ENCODE measurements at places on chromosomes 16 and 17.
A peak's percentile ranks its signal among the peaks of the same experiment; 100 is the strongest.

DNA sequence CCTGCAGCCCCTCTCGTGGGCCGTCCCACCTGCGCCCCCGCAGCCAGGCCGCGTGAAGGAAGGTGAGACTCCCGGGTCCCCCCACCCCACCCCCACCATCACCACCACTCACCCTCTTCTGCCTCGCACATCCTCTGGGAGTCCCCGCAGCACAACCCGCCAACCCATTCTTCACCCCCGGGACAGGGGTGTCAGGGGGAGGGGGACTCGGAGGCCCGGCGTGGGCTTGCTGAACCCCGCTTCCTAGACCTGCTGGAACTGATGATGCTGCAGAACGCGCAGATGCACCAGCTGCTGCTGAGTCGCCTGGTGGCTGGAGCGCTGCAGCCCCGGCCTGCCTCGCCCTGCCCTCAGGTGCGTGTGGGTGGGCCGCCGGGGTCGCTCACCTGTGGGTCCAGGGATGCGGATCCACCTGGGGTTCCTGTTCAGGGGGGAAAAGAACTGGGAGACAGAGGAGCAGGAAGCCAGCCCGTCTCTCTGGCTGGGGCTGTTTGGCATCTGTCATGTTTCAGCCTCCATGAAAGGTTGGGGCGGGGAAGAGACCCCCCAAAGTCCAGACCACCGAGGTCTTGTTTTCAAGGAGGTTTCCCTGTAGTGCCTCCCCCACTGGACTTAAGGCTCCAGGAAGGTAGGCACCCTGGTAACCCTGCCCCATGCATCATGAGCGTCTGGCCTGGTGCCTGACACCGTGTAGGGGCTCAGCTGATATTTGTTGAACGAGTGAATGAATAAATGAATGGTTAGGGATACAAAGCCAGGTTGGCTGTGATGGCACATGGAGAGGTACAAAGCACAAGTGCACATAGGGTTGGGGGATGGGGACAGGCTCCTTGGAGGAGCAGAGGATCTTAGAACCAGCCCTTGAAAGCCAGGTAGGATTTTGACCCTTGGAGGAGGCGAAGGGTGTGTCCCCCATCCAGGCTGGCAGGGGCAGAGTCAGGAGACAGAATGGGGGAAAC, 849 bp downstream of the PRR29 start:
- DNase-seq: no peak

GRCh38 chr17:72270273-72270924, 149.6 kb downstream of the SOX9 start:
- no peak for DNase-seq

GRCh38 chr16:12766853-12767252, 36.8 kb downstream of the CPPED1 start:
- no peak for DNase-seq

- DNase-seq: no peak
These were observed 182.3 kb downstream of the PHKB start for GRCh38 chr16:47643323-47644000.

GRCh38 chr17:2947588-2947950, 115.8 kb downstream of the OR1D5 start:
- no peak for DNase-seq

- no peak for DNase-seq
These were observed 29.2 kb downstream of the CASKIN2 start for GRCh38 chr17:75486151-75486550.

- no peak for DNase-seq
These were observed 173.0 kb downstream of the FOXL1 start for GRCh38 chr16:86751076-86752030.

GRCh38 chr16:89190150-89190958, 10.0 kb downstream of the SLC22A31 start:
- no peak for DNase-seq

DNA sequence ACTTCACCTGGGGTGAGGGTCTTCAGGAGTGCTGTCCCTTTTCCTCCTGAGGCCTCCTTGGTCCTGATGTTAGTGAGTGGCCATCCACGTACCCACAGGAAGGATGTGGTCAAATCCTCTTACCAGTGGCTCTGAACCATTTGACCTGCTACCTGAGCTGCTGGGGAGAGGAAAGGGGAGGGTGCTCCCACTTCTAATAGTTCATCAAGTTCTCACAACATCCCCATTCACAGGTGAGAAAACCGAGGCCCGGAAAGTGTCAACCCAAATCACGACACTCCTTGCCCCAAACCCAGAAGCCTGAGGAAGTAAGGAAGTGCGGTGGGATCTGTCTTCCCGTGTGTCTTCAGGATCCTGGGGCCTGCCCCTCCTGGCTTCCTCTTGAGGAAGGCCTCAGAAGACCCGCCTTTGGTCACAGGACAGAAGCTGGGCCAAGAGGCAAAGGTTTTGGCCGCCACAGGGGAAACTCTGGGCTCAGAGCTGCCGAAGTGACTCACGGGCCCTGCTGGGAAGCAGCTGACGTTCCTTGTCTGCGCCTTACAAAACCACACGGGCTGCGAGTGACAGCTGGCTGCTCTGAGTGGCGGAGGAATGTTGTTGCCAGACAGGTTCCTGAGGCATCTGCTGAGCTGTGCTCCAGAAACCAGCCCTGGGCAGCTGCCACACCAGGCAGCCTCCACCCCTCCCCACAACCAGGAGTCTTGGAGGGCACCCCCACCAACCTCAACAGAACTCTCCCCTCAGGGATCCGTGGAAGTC, 13.9 kb upstream of the KIFC3 start:
- DNase-seq: peak; percentile 52

DNA sequence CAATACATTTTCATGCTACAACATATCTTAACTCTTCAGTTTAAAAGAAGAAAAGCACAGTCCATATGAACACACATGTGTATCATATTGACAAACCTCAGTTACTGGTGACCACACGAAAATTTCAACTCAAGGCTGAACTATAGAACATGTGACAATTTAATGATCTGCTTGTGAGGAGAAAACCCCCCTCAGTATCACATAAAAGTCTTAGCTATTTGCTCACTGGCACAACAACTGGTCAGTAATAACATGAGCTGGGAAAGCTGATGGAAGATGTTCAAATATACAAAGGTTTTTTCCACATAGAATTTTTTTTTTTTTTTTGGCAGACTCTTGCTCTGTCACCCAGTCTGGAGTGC, 19.5 kb downstream of the ZNF652 start:
- no peak for DNase-seq

- no peak for DNase-seq
These were observed 10.5 kb downstream of the LCMT1 start for GRCh38 chr16:25121824-25122600.

- DNase-seq: no peak
These were observed 24.1 kb downstream of the IGFBP4 start for GRCh38 chr17:40467281-40467867.

- no peak for DNase-seq
These were observed 33.9 kb downstream of the ZNF652 start for GRCh38 chr17:49327835-49328784.

DNA sequence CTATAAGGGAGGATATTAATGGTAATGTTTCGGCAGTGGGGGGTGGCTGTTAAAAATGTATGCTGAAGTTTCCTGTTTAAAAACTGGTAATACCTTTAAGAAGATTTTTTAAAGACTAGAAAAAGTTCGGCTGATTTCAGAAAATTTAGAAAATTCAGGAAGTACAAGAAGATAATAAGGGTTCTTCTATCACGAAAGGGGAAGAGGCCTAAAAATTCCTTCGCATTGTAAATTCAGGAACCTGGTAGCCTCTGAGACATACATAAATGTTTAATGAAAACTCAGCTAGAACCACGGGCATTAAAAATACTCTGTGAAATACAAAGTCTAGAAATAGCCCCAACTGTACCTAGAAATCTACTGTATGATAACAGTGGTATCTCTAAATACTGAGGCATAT, 181.2 kb downstream of the PARN start:
- no peak for DNase-seq

GRCh38 chr16:29876594-29877249, 13.7 kb upstream of the CDIPT start:
- peak; percentile 54 for DNase-seq

GRCh38 chr16:49531931-49532840, 158.6 kb downstream of the C16orf78 start:
- no peak for DNase-seq

- no peak for DNase-seq
These were observed 297.1 kb downstream of the IRF8 start for GRCh38 chr16:86195863-86196630.

DNA sequence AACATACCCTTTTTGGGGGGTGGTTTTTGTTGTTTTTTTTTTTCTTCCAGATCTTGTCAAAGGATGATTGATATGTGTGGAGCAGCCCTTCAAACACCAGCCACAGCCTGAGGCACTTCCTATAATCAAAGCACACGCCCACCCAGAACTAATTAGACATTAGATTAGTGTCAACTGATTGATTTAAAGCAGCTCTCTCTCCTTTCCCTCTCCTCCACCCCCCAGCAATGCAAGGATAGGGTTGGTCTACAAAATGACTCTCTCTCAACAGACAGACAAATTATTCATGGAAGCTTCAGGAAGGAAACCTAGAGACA, 250.3 kb upstream of the SOX9 start:
- DNase-seq: no peak

DNA sequence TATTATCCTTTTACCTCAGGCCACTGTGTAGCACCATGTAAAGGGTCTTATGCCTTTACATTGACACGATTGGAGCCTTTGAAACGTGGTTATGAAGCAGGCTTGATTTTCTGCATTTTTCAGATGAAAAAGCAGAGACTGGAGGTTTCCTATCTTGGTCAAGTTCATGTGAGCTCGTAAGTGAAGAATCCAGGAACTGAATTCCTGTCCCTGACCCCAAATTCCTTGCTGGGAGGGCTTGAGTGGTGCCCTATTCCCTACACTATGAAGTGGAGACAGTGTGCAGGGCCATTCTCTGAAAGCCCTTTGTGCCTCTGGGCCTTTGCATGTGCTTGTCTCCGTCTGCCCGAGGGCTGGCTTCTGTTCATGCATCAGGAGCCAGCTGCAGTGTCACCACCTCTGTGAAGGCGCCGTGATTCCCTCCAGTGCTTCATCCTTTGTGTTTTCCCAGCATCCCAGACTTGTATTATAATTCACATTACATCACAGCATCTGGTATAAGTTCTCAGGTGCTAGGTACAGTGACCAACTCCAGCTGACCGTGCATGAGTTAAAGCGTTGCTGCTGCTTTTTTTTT, 181.1 kb downstream of the SNX29 start:
- no peak for DNase-seq

DNA sequence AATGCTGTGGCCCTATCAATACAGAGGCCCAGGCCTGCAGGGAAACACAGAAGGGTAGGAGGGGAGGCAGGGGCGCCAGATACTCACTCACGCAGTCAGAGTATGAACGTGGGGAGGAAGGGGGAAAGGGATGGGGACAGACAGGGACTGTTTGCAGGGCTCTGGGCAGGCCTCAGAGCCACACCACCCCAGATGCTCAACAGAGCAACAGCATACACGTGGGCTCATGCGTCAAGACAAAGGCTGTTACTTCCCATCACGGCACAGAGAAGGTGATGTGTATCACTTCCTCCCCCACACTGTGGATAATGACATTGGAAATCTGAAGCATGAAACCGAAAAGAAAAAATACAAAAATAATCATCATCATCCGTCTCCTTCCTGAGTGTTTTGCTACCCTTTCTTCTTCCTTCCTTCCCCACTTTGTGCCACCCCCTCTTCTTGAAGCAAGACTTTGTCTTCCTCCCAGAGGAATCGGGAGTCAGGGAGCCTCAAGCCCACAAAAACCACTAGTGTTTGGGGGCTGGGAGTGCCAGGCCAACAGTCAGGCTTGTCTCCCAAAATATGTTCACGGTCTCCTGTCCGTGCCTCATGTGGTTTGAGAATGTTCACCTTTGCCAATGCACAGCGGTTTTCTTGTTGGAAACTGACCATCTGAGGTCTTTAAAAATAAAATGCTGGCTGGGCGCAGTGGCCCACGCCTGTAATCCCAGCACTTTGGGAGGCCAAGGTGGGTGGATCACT, 20.1 kb downstream of the SLC39A11 start:
- DNase-seq: no peak

DNA sequence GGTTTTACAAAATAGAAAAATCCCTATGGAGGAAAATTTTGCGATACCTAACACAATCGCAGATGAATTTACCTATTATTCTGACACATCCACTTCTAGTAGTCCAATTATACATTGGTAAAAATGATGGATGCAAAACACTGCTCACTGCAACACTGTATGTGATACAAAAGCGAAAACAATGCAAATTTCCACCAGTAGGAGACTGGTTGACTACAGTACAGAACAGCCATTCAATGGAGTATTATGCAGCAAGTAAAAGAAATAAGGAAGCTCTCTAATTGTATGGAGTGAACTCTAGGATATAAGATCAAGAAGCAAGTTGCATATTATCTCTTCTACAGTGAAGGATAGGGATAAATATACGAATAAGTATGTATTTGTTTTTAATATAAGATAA, 48.5 kb downstream of the SETD6 start:
- DNase-seq: no peak
